ENCODE measurements at places on chromosomes 1 and 21.

DNA sequence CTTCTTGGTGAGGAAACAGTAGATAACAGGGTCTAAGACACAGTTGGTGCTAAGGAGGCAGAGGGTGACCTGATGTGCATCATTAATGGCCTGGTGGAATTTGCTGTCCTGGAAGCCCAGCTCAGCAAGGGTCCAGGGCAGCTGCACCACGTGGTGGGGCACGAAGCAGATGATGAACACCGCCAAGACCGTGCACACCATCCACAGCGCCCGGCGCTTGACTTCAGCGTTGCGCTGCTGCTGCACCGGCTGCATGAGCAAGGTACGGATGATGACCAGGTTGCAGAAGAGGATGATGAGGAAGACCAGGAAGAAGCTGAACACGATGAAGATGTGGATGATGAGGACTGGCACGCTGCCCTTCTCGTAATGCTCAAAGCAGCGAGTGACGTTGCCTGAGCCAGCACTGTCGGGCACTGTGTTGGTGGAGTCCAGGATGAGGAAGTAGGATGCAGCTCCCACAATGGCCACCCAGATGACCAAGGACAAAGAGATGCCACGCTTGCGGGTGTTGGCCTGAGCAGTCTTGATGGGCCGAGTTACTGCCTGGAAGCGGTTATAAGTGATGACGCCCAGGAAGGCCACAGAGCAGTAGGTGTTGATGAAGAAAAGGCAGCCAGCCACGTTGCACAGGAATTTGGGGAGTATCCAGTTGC, 26.2 kb downstream of the PTAFR start:
- DNase-seq: no peak

- no peak for DNase-seq
Measured at GRCh38 chr1:17890815-17891191, 135.7 kb downstream of the ACTL8 start.

DNA sequence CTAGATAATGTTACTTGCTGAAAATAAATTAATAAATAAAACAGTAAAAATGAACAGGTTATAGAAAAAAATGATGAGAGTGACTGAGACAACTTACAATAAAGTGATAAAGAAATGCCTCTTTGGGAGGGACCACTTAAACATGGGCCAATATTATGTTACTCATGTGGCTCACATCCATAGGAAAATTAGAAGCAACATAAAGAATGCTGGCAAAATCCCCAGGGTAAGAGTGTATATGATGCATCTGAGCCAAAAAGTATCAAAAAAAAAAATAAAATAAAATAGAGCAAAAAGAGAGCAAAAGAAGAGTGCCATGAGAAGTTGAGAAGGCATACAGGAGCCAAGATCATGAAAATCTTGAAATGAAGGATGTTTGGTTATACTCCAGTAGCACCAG, 818.0 kb downstream of the LTN1 start:
- DNase-seq: no peak

DNA sequence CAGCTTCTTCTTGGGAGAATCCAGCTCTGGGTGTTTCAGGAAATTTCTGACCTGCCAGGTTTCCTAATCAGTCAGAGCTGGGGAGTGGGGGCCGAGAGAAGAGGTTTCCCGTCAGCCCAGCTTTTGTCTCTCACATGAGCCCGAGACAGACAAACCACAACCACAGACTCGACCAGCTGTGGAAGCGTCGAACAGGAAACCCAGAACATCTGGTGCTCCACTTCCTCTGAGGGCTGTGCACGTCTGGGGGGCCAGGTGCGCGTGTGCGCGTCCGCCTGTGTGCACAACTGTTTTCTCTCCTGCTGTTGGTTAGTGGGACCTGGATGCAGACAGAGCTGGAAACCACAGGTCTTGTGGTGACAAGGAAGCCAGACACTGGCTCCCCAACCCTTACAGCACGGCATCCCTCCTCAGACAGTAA, 113.0 kb upstream of the SLC25A33 start:
- DNase-seq: no peak

DNA sequence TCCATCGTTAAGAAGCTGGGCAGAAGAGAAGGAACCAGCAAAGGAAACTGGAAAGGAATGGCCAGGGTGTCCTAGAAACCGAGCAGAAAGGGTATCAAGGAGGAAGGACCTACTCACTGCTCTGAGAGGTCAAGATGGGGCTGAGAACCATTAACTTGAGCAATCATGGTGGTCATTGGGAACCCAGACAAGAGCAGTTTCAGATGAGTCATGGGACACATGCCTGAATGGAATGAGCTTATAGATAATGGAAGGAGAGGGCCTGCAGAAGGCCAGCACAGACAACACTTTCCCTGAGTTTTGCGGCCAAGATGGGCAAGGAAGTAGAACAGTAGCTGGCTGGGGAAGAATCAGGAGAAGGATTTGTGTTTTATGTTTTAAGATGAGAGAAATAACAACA, 383.2 kb downstream of the KIF26B start:
- DNase-seq: no peak

GRCh38 chr1:12528021-12528852, 89.8 kb downstream of the DHRS3 start:
- peak; percentile 28 for DNase-seq

- no peak for DNase-seq
Measured at GRCh38 chr1:113519556-113519955, 129.2 kb downstream of the MAGI3 start.

DNA sequence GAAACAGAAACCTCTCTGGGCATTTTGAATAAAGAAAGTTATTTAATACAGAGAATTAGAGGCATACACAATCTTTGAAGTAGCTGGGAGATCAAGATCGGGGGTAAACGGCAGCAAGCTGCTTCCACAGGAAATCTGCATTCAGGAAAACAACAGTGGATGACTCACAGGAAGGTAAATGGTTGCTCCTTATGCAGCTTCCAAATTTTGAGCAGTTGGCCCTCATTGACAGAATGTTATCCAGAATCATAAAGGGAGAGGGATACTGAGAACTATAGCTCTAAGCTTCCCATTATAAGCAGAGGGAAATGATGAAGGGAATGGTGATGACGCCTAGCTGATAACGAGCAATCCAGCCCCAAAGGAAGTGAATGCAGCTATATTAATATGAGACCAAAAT, 28.6 kb downstream of the ZMYND12 start:
- DNase-seq: no peak

DNA sequence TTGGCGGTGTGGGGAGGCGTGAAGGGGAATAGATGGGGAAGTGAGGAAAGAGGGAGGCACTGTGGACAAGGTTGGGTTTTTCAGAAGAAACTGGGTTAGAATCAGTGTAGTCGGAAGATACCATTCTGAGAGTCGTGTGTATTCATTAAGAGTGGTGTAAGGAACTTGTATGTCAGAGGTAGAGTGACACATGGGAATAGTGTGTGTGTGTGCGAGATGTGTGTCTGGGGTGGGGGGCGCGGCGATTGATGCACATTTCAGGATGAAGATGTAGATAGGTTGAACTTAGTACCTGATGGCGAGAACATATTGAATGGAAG, 878 bp downstream of the SMG7 start:
- DNase-seq: no peak

- no peak for DNase-seq
Measured at GRCh38 chr1:57017717-57018116, 51.9 kb upstream of the C8B start.

- DNase-seq: no peak
Measured at GRCh38 chr21:42061195-42061985, 9.7 kb upstream of the UMODL1 start.

DNA sequence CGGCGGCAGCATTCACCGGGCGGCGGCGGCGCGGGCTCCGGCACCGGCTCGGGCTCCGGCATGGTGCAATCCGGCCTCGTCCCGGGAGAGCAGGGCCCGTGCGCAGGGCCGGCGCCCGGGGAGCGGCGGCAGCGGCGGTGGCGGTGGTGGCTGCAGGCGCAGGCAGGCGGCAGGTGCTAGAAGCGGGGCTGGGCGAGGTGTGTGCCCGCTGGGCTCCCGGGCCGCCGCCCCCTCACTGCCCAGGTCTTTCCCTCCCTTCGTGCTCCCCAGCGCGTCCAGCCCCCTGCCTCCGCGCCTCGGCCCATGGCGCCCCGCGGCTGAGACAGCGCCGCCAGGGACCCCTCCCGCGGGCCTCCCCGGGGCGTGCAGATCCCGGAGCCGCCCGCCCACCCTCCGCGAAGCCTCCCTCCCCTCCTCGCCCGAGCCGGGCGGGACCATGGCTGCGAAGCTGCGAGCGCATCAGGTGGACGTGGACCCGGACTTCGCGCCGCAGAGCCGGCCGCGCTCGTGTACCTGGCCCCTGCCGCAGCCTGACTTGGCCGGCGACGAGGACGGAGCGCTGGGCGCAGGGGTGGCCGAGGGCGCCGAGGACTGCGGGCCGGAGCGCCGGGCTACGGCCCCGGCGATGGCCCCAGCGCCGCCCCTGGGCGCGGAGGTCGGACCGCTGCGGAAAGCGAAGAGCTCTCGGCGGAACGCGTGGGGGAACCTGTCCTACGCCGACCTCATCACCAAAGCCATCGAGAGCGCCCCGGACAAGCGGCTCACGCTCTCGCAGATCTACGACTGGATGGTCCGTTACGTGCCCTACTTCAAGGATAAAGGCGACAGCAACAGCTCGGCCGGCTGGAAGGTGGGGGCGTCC, 492 bp downstream of the FOXO6 start:
- peak; percentile 56 for DNase-seq

- no peak for DNase-seq
Measured at GRCh38 chr1:204223129-204223860, 9.5 kb upstream of the GOLT1A start.

DNA sequence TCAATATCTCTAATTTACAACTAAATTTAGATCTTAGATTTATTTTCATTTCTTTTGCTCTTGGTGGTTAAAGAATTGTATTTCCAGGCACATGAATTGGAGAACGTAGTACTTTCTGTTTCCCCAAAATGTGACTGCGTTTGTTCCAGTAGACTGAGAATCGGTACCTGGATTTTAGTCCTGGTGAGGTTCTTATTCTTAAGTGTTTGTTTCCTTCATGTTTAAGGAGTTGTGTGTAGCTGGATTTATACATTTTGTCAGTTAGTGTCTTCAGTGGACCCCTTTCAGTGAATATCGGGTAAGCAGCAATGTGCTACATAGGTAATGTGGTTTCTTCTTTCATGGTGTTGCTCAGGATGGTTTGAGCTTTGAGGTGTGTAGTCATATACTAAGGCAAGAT, 6.8 kb downstream of the MIER1 start:
- no peak for DNase-seq

GRCh38 chr1:27621051-27621920, 13.7 kb downstream of the FGR start:
- DNase-seq: no peak

GRCh38 chr1:57549300-57549699, 125.4 kb upstream of the DAB1 start:
- DNase-seq: no peak

DNA sequence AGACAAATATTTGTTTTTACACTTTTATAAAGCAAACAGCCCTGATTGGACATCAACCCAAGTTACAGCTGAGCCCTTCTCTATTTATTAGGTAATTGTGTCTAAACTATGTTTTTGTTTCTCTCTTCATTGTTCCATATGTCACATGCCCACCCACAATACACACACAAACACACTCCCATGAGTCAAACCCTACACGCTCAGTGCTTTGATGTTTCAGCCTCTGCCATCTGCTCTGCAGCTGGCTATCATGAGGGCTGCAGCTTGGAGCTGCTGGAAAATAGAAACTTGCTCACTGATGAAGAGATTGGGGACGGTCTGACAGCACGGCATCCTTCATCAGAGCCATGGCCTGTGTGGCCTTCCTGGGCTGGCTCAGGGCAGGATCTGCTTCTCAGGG, 41.7 kb downstream of the PSMG1 start:
- DNase-seq: no peak

GRCh38 chr1:57713501-57713900, 289.6 kb upstream of the DAB1 start:
- no peak for DNase-seq

GRCh38 chr1:227560393-227561173, 2.8 kb upstream of the ZNF678 start:
- DNase-seq: no peak

DNA sequence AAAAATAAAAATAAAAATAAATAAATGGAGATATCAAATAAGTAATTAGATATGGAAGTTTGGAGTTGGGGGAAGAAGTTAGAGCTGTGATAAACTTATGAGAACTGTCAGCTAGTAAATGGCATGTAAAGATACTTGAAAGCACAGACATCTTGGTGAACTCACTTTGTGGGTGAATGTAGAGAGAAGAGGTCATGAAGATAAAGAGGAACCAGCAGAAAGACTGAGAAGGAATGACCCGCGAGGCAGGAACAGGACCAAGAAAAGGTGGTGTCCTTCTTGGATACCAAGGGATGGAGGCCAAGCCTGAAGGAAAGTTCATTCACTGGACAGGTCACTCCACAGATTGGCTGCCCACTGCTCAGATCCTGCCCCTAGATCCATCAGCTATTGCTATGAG, 4.7 kb upstream of the CAPZB start:
- DNase-seq: no peak

DNA sequence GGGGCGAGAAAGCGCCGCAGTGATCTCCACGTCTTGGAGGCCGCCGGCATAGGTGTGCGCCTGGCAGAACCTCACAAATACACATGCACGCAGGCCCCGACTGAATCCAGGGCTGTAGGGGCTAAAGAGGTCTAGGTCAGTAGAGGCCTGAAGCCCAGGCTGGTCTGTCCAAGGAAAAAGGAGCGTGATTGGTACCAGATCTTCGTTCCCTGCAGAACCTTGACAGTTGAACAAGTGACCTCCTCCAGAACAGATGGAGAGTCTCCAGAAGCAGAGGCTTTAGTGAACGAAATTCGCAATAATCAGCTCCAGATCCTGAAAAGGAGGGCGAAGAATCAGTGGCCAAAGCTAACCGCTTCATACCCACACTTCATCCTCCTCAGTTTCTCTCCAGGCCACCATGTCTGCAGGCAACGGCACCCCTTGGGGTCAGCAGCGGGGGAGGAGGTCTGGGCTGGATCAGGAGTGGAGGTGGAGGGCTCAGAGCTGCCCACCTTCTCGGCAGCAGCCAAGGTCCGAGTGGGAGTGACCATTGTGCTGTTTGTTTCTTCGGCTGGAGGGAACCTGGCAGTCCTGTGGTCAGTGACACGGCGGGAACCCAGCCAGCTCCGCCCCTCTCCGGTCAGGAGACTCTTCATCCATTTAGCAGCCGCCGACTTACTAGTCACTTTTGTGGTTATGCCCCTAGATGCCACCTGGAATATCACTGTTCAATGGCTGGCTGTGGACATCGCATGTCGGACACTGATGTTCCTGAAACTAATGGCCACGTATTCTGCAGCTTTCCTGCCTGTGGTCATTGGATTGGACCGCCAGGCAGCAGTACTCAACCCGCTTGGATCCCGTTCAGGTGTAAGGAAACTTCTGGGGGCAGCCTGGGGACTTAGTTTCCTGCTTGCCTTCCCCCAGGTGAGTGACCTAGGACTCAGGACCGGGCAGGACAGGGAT, 749 bp upstream of the PEX11B start:
- DNase-seq: peak; percentile 47

GRCh38 chr1:230622151-230622550, 20.1 kb upstream of the COG2 start:
- DNase-seq: peak; percentile 82

- DNase-seq: no peak
Measured at GRCh38 chr1:228143480-228144192, 3.6 kb downstream of the GUK1 start.

Measured in SJCRH30 (cell line).